Thoracic aorta (tissue), 2 donors: ENCODE measurements at places on chromosomes 7 and 10.

DNA sequence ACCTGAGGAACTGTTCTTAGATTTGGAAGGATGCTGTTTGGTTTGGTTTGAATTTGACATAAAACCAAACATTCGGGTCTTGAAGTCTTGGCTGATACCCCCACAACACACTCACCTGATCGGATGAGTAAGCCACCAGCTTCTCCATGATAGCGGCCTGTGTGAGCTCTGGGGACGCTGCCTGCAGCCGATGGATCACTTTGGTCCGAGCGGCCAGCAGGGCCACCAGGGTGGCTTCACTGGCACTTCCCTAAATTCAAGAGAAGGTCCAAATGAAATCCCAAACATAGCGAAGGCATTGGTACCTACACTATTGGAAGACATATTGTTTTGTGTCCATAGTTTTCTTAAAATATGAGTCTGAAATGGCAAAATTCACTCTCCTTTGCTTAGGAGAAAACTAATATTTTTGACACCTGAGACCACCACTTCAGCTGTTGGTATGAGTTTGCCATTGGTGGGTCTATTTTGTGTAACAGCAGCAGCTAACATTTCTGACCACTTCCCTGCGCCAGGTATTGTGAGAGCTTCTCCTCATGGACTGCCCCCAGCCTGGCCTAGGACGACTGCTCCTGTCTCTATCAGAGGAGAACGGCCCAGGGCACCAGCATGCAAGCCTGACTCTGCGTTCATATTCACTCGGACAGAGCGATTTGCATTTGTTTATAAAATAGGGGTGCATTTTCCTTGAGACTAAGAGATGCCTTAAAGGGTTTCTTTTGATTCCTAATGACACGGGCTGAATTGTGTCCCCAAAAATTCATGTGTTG, 35.9 kb downstream of the DDC start:
- H3K27me3 ChIP-seq = no peaks in the 10 kb centered on the region
- no peaks in the 10 kb centered on the region for H3K4me1 ChIP-seq
- no peaks in the 10 kb centered on the region for H3K36me3 ChIP-seq
- DNase-seq = no peak
- no peak overlapping the region for H3K4me3 ChIP-seq

DNA sequence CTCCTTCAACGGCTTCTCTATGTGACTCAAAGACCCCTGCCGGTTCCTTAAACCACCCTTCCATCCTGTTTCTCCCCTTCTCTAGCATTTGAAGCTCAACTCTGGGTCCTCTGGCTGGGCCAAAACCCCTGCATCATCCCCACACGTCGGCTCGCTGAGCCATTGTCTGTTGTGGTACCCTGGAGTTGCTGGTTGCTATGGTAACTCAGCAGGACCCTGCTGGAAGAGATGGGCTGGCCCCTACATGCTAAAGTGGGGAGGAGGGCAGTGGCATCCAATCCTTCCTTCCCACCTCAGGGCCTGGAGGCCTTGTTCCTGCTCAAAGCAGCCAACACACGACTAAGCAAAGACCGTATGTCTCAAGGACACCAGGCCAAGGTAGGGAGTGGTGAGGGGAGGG, 452.5 kb downstream of the PLXNA4 start:
- DNase-seq = no peak
- no peaks in the 10 kb centered on the region for H3K4me1 ChIP-seq
- no peaks in the 10 kb centered on the region for H3K27me3 ChIP-seq
- no peak overlapping the region for H3K4me3 ChIP-seq
- H3K36me3 ChIP-seq = peaks cover 1% of the 10 kb centered on the region
- no peak overlapping the region for H3K27ac ChIP-seq

DNA sequence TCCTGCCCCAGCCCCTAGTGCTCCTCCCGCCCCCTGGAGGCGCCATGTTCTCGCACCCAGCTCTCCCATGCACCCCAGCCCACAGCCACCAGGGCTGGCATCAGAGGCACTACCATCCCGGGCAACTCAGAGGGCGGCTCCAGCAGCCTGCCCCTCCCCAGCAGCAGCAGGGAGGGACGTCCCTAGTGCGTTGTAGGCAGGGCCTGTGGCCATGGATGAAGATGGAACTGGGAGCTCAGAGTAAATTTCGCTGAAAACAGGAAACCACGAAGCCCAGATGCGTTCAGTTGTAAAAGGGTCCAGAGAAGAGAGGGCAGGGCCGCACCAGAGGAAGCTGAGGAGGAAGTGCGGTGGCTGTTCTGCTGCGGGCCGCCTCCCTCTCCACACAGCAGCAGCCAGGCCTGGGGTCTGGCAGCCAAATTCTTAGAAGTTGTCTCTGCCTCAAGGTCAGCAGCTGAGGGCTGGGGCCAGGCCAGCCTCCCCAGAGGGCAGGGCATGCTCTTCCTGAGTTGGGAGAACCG, 24.6 kb downstream of the VSIR start:
- no peaks in the 10 kb centered on the region for H3K27me3 ChIP-seq
- H3K36me3 ChIP-seq = peaks cover 22% of the 10 kb centered on the region

DNA sequence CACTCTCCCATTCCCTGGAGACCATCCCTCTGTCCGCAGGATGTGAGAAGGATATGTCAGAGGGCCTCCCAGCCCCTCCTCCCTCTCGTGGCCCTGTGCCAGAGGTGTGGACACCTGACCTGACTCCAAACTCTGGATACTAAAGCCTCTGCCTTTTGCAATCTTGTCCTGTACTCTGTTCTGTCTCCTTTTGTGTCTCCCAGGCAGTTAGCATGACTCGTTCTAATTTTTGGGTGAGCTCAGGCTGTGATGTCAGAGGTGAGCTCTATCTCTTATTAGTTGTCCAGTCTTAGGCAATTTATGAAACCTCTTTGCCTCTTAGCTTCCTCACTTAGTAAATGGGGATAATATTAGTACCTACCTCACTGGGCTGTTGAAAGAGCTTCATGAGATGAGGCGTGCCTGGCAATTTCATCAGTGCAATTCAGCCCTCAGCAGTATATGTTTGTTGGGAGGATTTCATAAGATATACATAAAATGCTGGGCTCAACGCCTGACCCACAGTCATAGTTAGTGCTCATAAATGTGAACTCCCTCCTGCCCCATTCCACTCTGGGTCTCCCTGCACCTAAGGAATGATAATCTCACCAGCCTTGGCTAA, 10.9 kb downstream of the MARVELD1 start:
- peaks cover 8% of the 10 kb centered on the region for H3K4me1 ChIP-seq
- no peak overlapping the region for H3K4me3 ChIP-seq
- no peaks in the 10 kb centered on the region for H3K36me3 ChIP-seq
- no peaks in the 10 kb centered on the region for H3K27me3 ChIP-seq
- H3K27ac ChIP-seq = no peak overlapping the region
- DNase-seq = no peak

DNA sequence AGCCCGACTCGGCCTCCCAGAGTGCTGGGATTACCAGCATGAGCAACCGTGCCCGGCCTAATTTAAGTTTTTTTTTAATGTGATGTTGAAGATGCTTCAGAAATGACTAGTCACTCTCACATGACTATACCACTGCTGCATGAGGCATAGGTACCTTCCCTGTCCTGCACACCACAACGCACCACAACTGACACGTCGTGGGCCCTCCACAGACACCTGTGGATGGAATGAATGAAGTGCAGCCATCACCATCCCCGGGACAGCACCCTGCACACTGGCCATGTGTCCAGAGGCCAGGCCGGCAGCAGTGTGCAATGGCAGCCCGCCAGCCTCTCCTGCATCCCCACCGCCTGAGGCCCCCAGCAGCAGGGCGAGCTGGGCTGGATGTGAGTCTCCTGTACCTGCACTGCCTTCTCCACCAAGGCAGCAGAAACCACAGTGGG, 55.1 kb downstream of the VOPP1 start:
- no peak overlapping the region for H3K4me3 ChIP-seq
- H3K27ac ChIP-seq = no peak overlapping the region
- DNase-seq = no peak
- H3K36me3 ChIP-seq = peaks cover 28% of the 10 kb centered on the region
- peaks cover 31% of the 10 kb centered on the region for H3K4me1 ChIP-seq

GRCh38 chr7:4602905-4603842, 78.9 kb upstream of the FOXK1 start:
- H3K4me1 ChIP-seq = no peaks in the 10 kb centered on the region
- H3K36me3 ChIP-seq = no peaks in the 10 kb centered on the region
- no peak for DNase-seq
- H3K27ac ChIP-seq = no peak overlapping the region
- H3K4me3 ChIP-seq = no peak overlapping the region

DNA sequence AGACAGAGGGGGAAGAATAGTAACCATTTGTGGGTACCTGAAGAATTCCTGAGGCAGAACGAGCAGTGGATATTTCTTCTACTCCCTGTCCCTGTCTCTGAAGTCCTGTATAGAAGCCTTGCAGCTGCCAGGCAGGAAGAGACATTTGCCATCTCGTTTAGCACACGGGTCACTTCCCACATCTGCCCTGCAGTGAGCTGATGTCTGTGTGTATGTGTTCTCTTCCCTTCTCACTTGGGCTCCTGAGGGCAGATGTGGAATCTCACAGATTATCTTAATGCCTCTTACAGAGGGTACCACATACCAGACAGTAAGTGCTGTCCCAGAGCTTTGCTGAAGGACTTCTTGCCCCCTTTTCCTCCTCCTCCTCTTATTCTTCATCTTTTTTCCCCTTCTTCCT, 14.1 kb upstream of the TRPV6 start:
- DNase-seq = no peak
- no peaks in the 10 kb centered on the region for H3K27me3 ChIP-seq
- no peak overlapping the region for H3K27ac ChIP-seq
- H3K4me1 ChIP-seq = no peaks in the 10 kb centered on the region
- H3K36me3 ChIP-seq = no peaks in the 10 kb centered on the region

DNA sequence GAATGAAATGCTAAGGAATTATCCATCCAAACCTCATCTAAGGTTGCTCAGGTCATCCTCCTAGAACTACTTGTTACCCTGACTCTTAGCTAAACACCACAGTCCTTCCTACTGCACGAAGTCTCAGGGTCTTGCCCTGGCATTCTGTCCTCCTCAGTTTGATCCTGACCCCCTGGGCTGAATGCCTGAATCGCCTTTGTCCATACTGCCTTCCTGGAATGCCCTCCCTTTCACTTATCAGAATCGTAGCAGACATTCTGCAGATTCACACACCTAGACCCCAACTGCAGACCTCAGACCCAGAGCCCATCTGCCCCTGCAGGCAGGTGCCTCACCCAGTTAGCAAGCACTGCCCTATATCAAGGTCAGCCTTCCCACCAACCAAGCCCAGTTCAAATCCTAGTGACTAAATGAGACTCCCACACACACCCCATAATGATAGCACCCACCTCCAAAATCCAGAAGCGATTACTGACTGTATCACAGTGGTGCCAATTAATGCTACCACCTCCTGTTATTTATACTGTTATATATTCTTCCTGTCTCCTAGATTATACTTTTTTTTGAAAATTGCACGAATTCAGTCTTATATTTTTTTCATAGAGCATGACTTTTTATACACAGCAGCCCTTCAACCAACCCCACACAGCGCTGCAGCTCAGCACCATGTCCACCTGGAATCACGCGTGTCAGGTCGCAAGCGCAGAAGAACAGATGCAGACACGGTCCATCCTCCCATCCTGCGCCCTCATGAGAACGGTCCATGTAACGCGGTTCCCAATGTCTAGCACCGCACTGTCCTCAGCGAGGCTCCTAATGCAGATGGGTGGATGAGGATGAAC, 3.7 kb downstream of the PARD3 start:
- H3K27me3 ChIP-seq = no peaks in the 10 kb centered on the region
- H3K4me1 ChIP-seq = peaks cover 38% of the 10 kb centered on the region
- H3K4me3 ChIP-seq = no peak overlapping the region
- no peak for DNase-seq
- no peak overlapping the region for H3K27ac ChIP-seq

DNA sequence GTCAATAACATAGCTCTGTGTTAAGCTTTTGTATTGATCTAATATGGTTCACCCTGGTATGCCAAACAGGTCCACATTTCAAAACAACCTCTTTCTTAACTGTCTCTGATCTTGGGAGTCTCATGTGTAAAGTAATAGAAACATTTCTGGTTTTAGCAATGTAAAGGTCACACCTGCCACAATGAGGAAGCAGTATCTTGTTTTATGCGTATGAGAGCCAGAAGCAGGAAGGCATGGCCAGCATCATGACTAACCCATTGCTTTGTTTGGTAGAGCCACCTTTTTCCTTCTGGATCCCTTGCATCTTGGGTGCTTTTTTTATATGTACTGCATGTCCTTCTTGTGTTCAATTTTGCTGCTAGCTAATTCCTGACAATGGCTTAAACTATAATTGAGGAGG, 411.3 kb upstream of the SEMA3C start:
- no peaks in the 10 kb centered on the region for H3K4me1 ChIP-seq
- no peak overlapping the region for H3K27ac ChIP-seq
- no peak for DNase-seq
- H3K4me3 ChIP-seq = no peak overlapping the region
- no peaks in the 10 kb centered on the region for H3K27me3 ChIP-seq
- H3K36me3 ChIP-seq = no peaks in the 10 kb centered on the region

DNA sequence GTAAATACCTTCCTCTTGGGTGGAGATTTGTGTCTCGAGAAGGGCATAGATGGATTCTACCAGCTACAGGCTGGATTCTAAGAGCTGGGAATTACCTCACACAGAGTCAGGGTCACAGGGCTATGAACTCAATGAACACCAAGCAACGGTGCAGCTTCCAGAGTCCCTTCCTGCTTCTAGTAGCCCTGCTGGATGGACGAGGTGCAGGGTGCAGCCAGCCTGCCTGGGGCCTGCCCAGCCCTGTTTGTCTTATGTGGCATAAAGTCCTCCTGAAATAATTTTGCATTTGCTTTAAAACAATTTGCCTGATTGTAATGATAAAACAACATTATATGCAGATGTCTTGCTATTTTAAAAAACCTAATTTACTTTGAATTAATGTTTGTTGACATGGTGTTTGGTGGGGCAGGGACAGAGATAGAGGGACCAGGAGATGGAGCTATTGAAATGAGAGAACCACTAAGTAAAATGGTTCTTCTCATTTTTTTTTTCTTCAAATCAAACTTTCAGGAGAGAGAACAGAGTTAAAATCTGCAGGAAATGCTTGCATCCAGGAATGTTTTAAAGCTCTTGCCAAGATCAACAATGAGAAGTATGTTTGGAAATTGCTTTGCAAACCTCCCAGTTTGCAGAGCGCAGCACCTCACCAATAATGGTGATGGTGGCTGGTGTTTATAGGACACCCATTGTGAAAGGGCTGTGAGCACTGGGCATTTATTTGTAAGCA, 305.4 kb upstream of the PODXL start:
- no peaks in the 10 kb centered on the region for H3K36me3 ChIP-seq
- no peak overlapping the region for H3K27ac ChIP-seq
- no peak for DNase-seq
- no peaks in the 10 kb centered on the region for H3K4me1 ChIP-seq
- no peaks in the 10 kb centered on the region for H3K27me3 ChIP-seq
